ENCODE measurements at places on chromosomes 2 and 18. TPM values are rescaled to one million over a fixed set of nuclear protein-coding genes. Genes with fewer than 3 reads are reported as not detected.

LPIN1 gene
- 53.6 TPM for total RNA-seq

POTEI gene
- not detected for total RNA-seq

PARD6G gene
- 1.7 TPM for total RNA-seq

DNMT3A gene
- 18.0 TPM for total RNA-seq

DOCK10 gene
- 37.3 TPM for total RNA-seq

ITGA4 gene
- total RNA-seq = 53.7 TPM

KCNG2 gene
- total RNA-seq = not detected

TCF23 gene
- total RNA-seq = not detected

Measured in smooth muscle cell of the pulmonary artery (primary cell).